KBM-7 (cell line): ENCODE measurements at places on chromosomes 13 and 19.
A peak's percentile ranks its signal among the peaks of the same experiment; 100 is the strongest.

GRCh38 chr13:43782686-43783085, 4.1 kb downstream of the ENOX1 start:
- DNase-seq: no peak

DNA sequence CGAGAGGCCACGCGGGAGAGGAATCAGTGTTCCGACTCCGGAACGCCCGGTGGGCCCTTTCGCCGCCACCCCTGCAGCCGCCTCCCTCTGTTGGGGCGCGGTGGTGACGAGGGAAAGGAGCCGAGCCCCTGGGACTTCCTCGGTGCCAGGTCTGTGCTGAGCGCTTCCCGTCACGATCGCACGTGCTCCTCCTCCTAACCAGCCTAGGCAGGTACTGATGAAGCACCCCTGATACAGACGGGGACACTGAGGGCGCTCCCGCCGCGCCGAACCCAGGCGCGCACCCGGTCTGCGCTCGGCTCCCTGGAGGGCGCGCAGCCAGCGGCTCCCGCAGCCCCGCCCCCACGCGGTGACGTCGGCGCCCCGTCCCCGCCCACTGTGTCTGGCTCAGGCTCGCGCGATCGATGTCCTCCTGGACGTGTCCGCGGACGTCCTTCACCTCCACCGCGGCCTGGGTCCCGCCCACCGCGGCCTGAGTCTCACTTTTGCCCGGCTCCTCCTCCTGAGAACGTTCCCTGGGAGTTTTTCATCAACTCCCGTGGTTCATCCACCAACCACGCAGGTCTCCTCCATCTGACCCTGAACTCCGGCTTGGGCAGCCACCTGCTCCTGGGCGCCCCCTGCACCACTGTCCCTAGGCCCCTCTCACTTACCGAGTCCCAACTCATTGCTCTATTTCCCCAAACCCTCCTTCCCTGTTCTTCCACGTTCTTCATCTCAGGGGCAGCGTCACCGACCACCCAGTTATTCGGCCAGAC, 2.6 kb upstream of the KLK15 start:
- DNase-seq: peak; percentile 64

GRCh38 chr19:30883071-30883470, 466.2 kb downstream of the TSHZ3 start:
- no peak for DNase-seq

DNA sequence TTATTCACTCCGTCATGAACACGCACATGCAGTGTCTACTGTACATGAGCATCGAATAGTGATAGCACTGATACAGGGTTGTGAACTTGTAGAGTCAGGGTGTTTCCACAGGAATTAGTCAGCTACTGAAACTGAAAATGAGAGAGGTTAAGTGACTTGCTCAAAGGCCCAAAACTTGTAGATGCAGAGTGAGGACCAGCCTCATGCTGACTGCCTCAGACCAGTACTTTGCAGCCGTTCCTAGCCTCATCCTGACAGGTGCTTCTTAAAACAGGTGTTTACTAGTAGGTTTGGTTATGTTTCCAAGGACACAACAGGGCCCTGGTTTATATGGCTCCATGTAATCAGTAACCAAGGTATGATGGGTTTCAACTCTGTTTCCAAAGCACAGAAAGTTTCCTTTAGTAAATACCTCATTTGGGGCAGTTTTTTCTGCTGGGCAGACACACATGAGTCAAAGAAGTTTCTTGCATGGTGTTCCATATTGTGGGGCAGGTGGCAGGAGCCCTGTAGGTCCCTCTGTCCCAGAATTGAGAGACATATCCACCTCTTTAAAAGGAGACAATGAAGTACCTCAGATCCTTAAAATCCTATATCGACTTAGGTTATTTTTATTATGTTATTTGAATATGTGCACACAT, 16.0 kb downstream of the FGF9 start:
- DNase-seq: no peak
